ENCODE measurements at places on chromosomes 3 and 15.
A peak's percentile ranks its signal among the peaks of the same experiment; 100 is the strongest.

DNA sequence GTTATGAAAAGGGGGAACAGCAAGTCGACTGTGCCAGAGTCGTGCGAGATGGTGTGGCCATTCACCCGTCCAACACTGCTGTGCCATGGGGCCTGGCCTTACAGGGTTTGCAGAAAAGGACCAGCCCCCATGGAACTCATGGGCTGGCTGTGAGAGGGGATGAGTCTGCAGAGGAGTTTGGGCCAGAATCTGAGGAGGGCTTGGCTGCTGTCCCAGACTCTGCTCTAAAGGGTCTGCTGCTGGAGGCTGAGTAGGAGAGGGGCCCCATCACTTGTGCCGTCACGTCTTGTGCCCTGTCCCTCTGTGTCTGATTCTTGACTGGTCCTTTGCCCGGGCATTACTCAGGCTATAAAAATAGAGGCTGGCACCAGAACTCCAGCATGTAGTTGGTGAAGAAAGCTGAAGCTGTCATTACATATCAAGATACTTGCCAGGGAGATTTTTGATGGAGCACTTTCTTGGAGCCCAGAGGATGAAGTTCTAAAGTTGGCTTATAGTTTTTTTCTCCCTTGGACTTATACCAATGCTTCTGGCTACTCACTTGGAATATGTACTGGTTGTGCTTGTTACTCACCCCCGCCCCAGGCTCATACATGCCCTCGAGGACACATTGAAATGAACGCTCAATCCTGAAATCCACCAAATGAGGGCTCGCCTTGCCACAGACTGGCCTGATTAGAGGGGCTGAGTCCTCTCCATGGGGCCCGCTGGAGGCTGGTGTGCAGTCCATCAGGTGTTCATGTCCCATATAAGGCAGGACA lies 10.2 kb downstream of the PXYLP1 start:
- H3K27me3 ChIP-seq: no peaks in the 10 kb centered on the region
- H3K4me1 ChIP-seq: peaks cover 7% of the 10 kb centered on the region
- no peaks in the 10 kb centered on the region for H3K36me3 ChIP-seq
- peak; percentile 88 for DNase-seq
- H3K27ac ChIP-seq: no peak overlapping the region

- no peaks in the 10 kb centered on the region for H3K27me3 ChIP-seq
- no peaks in the 10 kb centered on the region for H3K36me3 ChIP-seq
- no peak for DNase-seq
- H3K4me3 ChIP-seq: no peak overlapping the region
- H3K4me1 ChIP-seq: peaks cover 5% of the 10 kb centered on the region
Observed at GRCh38 chr3:150235799-150236198, 172.3 kb upstream of the TSC22D2 start.

GRCh38 chr15:51129535-51130188 lies 35.0 kb upstream of the TNFAIP8L3 start:
- H3K4me1 ChIP-seq: no peaks in the 10 kb centered on the region
- H3K27ac ChIP-seq: no peak overlapping the region
- no peaks in the 10 kb centered on the region for H3K36me3 ChIP-seq
- H3K27me3 ChIP-seq: no peaks in the 10 kb centered on the region
- no peak for DNase-seq

DNA sequence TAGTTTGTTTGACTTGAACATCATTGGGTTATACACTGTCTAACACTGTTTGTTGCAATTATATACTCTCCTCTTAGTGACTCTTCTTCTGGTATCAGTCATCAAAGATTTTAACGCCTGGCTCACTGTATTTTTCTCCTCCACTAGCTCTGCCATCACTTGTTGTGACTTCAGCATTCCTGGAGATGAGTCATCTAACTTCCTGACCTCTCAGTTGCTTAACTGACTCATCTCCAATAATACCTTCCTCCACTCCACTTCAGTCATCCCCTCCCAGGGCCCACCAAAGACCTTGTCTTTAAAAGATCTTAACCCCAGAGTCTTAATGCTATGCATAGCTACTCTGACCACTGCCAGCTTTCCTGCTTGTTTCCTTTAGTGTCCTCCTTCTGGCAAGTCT lies 28.6 kb upstream of the CLSTN2 start:
- no peaks in the 10 kb centered on the region for H3K36me3 ChIP-seq
- H3K4me1 ChIP-seq: peaks cover 2% of the 10 kb centered on the region
- H3K4me3 ChIP-seq: no peak overlapping the region
- peak overlapping the region; percentile 8 for H3K27ac ChIP-seq
- DNase-seq: peak; percentile 22
- H3K27me3 ChIP-seq: no peaks in the 10 kb centered on the region

- H3K4me3 ChIP-seq: no peak overlapping the region
- DNase-seq: no peak
- no peaks in the 10 kb centered on the region for H3K27me3 ChIP-seq
Observed at GRCh38 chr3:47432673-47433072, 43.1 kb downstream of the SCAP start.

GRCh38 chr3:37675833-37676596 lies 185.7 kb upstream of the CTDSPL start:
- H3K27me3 ChIP-seq: no peaks in the 10 kb centered on the region
- DNase-seq: no peak
- no peak overlapping the region for H3K27ac ChIP-seq

GRCh38 chr3:114417675-114418074 lies 123.8 kb downstream of the TIGIT start:
- no peak overlapping the region for H3K27ac ChIP-seq
- no peak for DNase-seq
- no peaks in the 10 kb centered on the region for H3K4me1 ChIP-seq
- no peaks in the 10 kb centered on the region for H3K27me3 ChIP-seq
- no peaks in the 10 kb centered on the region for H3K36me3 ChIP-seq

GRCh38 chr3:133958071-133958805 lies 62.6 kb upstream of the RAB6B start:
- peaks cover 56% of the 10 kb centered on the region for H3K36me3 ChIP-seq
- no peak overlapping the region for H3K27ac ChIP-seq
- H3K4me3 ChIP-seq: no peak overlapping the region
- no peaks in the 10 kb centered on the region for H3K27me3 ChIP-seq
- no peak for DNase-seq
- H3K4me1 ChIP-seq: peaks cover 12% of the 10 kb centered on the region

DNA sequence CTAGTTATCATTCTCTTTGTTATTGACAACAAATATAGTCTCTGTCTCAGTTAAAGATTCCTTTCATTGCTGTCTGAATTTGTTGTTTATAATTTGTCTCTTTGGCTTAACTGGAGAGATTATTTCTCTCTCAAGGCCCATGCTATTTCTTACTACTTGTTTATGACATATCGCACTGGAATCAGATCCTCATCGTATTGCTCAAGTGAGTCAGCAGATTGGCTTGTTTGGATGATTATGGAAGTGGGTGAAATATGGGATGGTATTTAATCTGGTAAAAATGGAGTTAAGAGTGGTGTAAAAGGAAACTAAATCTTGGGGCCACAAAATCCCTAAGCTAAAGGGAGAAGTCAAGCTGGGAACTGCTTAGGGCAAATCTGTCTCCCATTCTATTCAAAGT lies 613.1 kb downstream of the SI start:
- no peak for DNase-seq
- H3K36me3 ChIP-seq: no peaks in the 10 kb centered on the region
- no peak overlapping the region for H3K4me3 ChIP-seq
- H3K27me3 ChIP-seq: no peaks in the 10 kb centered on the region

DNA sequence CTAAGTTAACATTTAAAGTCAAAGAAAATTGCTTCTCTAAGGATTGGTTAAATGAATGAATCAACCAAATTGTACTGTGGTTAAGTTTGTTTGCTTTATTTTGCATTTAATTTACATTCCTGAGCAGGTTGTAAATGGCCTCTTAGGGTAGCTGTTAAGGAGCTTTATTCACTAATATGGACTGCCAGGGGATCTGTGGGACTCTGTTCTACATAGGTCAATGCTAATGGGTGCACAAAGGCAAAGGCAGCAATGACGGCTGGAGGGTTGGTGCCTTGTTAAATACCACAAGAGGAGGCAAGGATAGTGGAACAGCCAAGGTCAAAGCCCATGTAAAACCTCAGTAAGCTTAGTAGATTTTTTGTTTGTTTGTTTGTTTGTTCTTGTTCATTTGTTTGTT lies 89.3 kb upstream of the P2RY1 start:
- no peaks in the 10 kb centered on the region for H3K36me3 ChIP-seq
- H3K27ac ChIP-seq: no peak overlapping the region
- no peaks in the 10 kb centered on the region for H3K27me3 ChIP-seq
- H3K4me3 ChIP-seq: no peak overlapping the region

All from trophoblast cell (in vitro differentiated cells and primary cell).